ENCODE measurements at places on chromosomes 13 and 19.

- no peak for DNase-seq
These were observed 36.1 kb downstream of the MTUS2 start for GRCh38 chr13:28856287-28856686.

DNA sequence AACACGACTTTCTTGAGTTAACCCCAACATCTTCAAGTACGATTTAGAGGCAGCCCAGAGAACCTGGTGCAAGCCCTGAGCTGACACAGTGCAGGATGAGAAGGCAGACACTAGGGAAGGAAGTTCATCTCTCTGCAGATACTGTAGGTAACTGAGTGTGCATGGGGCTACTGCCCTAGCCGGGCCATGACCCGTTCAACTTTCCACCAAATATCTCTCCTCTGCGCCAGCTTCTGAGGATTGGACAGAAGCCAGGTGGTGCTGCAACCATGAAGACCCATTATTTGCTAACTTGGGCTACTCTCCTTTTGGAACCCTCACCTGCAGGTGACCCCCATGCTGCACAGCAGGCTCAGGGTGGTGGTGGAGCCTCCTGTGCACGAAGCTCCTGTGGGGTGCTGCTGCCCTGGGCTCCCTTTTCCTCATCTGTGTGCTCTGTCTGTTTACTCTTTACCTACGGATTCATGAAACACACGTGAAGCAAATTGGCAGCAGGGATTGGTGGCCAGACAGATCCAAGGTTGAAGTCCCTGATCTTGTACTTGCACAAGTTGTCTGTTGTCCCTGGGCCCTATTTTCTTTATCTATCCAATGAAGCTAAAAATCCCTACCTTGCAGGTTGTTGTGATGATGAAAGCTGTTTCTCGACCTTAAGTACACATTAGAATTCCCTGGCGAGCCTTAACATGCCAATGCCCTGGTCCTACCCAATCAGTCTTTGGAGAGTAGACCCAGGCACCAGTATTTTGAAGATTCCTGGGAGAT is 227.8 kb downstream of the LACC1 start:
- no peak for DNase-seq

DNA sequence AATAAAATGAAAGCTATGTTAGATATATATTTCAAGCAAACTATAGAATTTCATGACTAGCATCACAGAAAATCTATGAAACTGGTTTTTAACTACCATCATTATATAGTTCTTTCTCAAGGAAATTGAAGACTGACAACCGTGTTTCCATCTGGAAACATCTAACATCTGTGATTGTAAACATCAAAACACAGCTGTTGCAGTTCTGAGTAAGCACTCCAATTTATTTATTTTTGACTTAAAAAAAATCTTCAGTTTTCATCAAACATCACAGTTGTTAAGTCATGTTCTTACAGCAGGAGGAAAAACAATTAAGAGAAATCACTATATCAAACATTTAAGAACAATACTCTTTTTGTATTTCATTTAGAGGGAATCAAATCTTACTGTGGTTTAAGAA is 1653.0 kb upstream of the MIR17HG start:
- no peak for DNase-seq

GRCh38 chr19:7917267-7918061 is 2.7 kb upstream of the SNAPC2 start:
- no peak for DNase-seq

DNA sequence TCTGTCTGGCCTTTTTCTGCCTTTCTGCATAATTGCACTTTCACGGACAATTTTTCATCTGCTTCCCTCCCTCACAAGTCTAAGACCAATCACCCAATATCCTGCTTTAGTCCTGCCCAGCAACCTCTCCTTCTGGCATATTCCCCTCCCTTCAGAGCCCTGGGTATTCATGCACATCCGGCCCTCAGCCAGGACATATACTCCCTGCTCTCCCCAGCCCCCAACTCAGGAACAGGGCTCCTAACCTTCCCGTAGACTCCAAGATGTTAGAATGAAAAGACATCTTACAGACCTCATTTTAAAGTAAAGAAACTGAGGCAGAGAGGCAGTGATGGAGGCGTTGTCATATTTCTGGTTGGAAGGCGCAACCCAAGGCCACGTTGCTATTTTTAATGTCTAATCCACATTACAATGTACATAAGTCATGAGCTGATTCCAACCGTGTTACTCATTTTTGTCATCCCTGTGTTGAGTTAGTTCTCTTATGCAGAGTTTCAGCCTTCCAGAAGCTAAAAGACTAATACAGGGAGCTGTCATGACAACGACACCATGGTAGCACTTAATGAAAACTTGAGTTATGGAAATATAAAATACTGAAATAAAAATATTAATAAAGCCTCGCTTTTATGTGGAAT is 209.2 kb downstream of the TSHZ3 start:
- DNase-seq = no peak

DNA sequence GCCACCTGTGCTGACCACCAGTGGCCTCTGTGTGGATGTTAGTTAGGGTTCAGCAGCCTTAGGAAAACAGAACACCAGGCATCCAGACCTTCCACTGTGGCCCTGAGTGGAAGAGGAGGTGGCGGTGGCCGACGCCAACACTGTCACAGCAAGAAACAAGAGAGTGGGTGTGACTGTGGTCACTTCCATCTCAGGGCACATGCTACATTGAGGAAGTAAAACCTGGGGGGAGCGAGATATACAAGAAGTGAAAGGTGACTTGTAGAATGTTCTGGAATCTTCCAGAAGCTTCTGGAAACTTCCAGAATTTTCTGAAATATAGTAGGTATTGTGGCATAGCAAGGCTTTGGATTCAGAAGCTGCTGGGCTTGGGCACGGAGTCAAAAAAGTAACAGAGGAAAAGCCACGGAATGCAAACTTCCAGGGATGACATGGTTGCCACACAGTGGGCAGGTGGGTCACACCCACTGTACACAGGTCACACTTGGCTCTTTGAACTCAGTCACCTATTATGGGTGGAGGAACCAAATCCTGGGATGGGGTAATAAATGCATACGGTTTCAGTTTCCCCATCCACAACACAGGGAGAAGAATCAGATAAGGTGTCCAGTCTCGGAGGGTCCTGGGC is 24.3 kb downstream of the GNG7 start:
- no peak for DNase-seq

DNA sequence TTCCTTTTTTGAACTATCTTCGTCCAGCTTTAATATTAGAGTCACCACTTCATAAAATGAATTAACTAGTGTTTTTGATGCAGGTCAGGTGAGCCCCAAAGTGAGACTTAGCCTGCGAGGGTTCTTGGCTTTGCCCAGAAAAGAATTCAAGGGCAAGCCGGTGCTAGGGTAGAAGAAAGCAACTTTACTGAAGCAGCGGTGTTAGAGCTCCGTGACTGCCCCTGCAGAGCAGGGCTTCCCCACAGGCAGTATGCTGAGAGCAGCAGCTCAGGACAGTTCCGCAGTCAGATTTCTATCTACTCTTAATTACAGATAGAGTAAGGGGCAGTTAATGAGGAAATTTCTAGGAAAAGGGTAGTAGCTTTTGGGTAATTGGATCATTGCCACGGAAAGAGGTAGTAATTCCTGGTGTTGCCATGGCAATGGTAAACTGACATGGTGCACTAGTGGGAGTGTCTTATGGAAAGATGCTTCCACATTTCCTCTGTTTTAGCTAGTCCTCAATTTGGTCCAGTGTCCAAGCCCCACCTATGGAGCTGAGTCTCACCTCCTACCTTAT is 432.2 kb upstream of the ZNF507 start:
- no peak for DNase-seq

GRCh38 chr13:31204592-31204991 is 4.8 kb downstream of the B3GLCT start:
- no peak for DNase-seq

DNA sequence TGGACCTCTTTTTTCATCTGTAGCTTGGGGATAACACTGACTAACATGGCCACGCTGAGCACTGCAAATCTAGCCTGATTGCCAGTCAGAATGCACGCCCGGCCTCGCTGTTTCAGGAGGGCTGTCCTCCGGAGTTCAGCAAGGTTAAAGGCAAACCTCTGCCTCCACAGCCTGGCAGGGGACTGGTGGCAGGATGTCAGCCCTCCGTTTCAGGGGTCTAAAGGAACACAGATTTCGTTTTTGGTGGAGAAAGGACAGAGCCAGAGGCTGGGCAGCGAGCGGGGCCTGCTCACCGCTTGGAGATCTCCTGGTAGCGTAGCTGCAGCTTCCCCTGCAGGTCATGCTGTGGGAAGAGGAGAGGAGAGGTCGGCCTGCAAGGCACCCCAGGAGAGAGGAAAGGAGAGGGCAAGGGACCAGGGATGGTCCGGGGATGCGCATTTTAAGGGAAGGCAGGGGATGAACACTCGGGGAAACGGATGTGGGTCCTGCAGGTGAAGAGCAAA is 560 bp downstream of the NDUFA7 start:
- no peak for DNase-seq

DNA sequence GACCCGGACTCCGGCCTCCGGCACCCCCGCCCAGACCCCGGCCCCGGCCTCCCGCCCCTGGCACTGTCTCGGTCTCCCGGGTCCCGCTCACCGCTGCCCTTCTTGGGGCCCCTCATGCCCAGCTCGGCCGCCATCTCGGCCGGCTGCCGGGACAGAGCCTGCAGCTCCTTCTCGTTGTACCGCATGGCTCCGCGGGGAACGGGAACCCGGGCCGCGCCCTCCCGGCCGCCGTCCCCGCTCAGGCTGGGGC is 140 bp downstream of the PLEKHJ1 start:
- DNase-seq = no peak

GRCh38 chr19:34217952-34218817 is 36.2 kb upstream of the GARRE1 start:
- peak; percentile 80 for DNase-seq

- DNase-seq = no peak
These were observed 38.7 kb downstream of the SIAH3 start for GRCh38 chr13:45812695-45813372.

- no peak for DNase-seq
These were observed 51.9 kb downstream of the GGACT start for GRCh38 chr13:100536643-100537180.

GRCh38 chr13:49240017-49240416 is 7.7 kb upstream of the CDADC1 start:
- no peak for DNase-seq

DNA sequence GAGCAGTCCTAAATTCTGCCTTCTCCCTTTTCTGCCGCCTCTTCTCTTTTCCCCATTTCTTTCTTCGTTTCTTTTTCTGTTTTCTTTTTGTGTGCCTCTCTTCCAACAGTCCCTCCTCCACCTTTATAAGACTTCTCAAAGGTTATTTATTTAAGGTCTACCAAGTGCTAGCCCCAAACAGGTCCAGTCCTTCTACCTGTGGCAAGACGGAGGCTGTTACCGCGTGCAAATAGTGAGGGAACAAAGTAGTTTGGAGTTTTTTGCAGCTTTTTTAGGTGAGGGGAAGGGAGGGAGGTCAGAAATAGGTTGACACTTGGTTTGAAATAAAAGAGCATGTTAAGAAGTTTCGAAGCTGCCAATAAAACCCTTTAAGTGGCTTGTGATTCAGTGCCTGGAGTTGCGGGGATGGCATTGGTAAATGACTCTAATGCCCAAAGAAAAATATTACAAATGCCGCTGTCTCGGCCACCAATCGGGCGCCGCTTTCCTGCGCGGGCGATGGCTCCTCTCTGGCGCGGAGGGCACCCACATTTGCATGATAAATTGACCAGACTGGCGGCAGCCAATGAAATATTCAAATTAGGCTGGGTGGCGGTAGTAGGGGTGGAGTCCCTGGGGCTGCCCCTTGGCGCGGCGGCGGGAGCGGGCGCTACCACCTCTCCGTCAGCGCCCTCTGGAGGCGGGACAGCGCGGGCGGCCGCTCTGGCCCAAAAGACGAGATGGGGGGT is 7.5 kb upstream of the TSHZ3 start:
- DNase-seq = no peak

DNA sequence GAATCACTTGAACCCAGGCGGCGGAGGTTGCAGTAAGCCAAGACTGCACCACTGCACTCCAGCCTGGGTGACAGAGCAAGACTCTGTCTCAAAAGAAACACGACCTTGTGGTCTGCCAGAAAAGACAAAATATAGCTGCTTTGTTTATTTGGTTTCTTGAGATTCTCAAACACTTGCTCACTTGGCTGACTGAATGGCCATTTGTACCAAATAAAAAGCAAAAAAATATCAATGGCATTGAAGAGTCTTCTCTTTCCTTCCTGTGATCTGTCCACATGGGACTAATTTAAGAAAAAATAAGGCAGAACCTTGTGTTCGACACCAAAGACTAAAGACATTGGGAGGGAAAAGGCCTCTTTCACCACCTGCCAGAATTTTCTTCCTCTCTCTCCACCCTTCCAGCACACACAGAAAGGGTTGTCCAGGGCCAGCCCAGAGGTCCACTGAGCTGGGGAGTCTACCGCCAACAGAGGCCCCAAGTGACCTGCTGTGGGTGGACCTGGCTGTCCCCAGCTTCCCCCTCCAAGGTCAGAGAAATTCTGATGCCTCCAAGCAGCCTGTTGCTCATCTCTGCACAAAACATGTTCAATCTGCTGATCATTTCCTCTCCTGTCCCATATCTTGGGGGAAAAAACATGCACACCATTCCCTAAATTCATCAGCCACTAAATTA is 5.9 kb downstream of the BRME1 start:
- DNase-seq = no peak

DNA sequence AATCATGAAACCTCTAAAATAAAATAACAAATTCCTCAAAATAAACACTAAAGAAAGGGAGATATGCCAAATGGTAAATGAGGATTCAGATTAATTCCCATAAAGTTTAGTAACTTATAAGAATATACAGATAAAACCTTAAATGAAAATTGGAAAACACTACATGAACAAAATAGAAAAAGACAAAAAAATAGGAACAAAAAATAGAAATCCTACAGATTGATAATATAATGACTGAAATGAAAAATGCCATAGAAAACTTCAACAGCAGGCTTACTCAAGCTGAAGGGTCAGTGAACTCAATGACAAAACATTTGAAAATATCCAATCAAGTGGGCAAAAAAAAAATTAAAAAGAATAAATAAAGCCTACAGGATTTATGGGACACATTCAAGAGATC is 1784.8 kb downstream of the PCDH9 start:
- no peak for DNase-seq

- DNase-seq = no peak
These were observed 1531.4 kb upstream of the SLC10A2 start for GRCh38 chr13:104597546-104598180.

DNA sequence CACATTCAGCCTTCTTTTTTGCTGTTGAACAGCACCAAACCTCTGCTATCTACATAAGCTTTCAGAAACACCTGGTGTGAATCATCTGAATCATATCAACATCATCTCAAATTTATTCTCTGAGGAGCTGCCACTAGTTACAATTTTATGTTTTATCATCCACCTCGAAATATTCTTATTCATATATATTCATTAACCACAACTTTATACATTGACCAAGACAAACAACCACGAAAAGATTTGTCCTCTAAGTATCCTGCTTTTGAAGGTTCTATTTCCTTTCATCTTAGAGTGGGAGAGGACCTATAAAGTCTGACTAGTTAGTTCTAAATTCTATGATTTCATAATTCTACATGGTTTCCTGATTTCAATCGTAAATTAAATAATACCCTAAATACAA is 18.9 kb downstream of the ESD start:
- DNase-seq = no peak

DNA sequence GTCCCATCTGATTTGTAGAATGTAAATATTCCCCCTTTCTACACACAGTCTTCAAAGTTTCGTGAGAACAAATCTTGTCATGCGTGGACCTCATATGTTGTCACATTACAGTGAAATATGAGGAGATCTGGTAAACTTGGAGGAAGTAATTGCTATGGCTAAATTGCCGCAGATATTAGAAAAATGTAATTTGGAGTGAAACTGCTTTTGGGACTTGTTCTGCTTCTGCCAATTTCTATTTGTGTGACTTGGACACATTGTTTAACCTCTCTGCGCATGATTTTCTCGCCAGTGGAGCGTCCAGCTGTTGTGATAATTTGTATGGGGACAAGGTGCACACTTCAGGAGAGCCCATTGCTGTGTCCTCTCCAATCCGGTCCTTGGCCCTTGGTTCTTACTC is 693.1 kb upstream of the SLC10A2 start:
- DNase-seq = no peak

Measured in brain pericyte (primary cell).